ENCODE measurements at places on chromosomes 3 and 15. TPM values are rescaled to one million over a fixed set of nuclear protein-coding genes. Genes with fewer than 3 reads are reported as not detected.
A peak's percentile ranks its signal among the peaks of the same experiment; 100 is the strongest.

The SOX2 gene
- total RNA-seq: 0.96 TPM

DNA sequence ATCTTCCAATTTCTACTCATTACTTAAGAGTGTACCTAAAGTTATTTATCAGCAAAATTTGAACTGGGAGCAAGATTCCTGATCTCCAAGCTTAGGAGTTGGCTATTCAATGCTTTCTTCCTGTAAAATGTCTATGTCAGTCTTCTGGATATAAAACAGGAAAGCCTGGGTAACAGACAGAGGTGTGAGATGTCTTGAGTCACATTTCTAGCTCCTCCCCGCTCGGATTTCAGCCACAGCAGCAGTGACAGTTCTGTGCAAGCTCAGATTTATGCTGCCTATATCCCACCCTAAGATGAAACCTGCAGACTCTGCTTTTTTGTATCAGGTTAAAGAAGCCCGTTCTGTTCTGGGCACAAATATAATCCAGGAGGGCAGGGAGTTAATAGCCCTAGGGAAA is 2.1 kb upstream of the ARMC8 start:
- DNase-seq: peak; percentile 32

DNA sequence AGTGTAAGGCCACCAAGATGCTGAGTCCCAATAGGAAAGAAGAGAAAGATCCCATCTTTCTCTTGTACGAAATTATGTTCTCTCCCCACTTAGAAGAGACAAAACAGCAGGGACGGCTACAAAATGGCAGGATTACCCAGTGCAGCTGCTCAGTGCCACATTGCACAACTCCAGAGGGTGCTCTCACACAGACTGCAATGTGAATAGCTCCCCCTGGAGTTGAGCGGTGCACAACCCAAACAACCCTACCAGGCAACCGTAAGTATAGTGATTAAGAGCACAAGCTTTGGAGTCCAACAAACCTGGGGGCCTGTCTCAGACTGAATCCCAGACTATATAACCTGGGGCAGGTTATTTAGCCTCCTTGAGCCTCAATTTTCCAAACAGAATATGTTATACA is 3.1 kb upstream of the BHLHE40 start:
- DNase-seq: peak; percentile 84

DNA sequence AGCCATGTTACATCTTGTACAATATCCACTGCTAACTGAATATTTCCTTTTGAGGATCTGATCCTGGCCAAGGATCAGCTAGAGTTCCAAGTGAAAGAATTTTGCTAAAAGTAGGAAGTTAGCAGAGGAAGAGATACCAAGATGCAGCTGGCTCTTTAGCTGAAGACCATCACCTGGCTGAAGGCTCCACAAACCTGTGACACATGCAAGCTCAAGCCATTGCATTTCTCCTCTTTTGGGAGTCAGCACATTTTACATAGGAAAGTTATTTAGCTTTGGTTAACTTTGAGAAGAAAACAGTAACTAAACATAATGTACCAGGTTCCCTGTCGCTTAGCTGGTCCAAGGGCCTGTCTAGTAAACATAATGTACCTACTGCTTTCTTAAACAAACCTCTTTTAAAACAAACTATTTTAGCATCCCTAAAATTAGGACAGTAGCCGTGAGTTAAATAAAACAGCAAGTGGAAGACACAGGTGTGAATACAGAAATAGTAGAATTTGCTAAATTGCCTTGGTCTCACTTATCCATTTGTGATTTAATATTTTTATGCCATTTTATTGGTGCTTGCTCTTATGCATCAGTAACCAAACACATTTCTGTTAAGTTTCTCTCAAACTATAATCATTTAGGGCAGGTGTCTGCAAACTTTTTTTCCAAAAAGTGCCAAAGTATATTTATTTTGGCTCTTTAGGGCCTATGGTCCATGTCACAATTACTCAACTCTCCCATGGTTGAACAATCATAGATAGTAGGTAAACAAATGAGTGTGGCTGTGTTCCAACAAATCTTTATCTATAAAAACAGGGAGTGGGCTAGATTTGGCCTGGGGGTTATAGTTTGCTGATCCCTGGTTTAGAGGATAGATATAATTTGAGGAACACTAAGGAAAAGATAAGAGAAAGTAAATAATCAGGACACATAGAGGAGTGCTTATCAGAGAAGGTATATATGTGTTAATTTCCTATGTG is 11.2 kb downstream of the GCSAM start:
- no peak for DNase-seq

DNA sequence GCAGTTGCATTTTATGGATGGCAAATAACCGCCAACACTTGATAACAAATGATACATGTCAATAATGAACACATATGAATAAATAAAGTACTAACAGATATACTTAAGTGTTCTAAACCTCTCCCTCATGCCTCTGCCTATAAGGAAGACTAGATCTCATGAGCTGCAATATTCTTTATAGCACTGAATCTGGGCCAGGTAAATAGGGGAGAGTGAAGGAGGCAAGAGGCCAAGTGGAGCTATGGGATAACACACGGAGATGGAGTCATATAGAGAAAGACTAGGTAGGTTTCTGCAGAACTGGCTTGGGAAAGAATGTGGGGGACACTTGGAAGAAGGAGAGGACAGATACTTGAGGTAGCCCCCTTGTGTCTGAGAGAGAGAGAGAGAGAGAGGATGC is 354.2 kb upstream of the CFAP20DC start:
- no peak for DNase-seq

The POU1F1 gene
- not detected for total RNA-seq

DNA sequence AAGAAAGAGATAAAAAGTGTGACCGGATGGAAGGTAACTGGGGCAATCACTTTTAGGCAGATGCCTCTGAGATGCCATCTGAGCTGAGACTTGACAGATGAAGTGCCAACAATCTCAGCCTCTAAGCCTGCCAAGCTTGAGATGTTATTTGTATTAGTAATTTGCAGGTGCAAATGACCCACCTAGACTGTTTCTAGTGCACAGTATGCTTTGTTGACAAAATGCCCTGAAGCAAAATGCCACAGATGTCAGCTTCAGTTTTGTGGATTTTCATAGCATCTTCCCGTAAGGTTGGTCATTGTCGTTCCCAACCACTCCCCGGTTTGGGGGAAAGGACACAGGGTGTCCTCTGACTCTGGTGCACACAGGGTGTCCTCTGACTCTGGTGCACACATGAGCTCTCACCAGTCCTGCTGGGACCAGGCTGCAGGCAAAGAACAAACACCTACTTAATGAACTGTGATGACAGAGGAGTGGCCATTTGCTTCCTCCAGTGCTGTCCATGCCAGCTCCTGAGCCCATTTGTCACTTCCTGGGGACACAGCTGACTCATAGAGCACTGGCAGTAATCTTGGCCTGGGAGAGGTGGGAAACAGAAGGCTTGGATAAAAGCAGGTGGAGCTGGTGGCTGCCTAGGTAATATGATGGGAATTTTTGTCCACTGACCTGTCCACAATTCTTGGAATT is 16.7 kb upstream of the PPP1R2 start:
- peak; percentile 19 for DNase-seq

GRCh38 chr3:123745184-123745855 is 138.8 kb downstream of the MYLK start:
- DNase-seq: peak; percentile 37

The SAMD7 gene
- total RNA-seq: not detected

DNA sequence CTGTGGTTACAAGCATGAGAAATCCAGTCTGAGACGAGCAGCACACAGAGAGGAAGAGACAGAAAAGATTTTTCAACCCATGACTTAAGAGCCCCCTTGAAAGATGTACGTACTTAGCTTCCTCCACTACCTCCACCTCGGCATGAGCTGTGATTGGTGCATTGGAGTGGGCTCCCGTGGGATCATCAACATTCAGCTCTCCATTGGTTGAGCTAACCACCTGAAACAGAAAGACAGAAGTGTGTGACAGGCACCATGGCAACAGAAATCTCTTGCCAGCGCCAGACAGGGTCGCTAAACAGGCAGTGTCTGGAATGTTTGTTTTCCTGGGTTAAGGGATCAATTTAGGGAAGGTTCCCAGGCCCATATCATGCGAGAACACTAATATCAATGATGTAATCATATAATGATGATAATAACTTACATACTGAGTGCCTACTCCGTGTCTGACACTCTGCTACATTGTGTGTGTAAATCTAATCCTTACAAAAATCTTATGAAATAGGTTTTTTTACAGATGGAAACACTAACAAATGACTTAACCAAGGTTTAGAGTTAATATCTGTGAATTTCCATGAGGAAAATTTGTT is 17.5 kb upstream of the PPIB start:
- DNase-seq: no peak

The TRIM42 gene
- not detected for total RNA-seq

DNA sequence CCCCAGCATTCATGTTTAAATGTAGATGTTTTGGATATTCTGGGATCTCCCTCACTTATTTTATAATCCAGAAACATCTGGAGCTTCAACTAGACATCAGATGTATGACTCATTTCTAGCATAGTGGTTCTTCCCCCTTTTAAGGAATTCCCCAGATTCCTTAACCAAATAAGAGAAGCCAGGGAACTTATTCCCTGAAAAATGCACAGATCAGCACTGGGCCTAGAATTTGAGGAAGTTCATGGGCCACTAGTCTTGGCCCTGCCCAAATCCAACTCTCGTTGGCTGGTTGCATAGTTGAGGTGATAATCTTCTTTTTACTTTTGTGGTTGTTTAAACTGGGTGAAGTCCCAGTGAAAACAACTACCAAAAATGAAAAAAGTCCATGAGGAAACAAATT is 20.4 kb downstream of the RARRES1 start:
- peak; percentile 91 for DNase-seq

The ITIH1 gene
- total RNA-seq: not detected

- DNase-seq: no peak
Measured at GRCh38 chr3:55964491-55964985, 477.4 kb upstream of the WNT5A start.

The NUP210 gene
- 0.24 TPM for total RNA-seq

The CMTM6 gene
- 203 TPM for total RNA-seq

The RLBP1 gene
- total RNA-seq: not detected

- DNase-seq: no peak
Measured at GRCh38 chr15:57286446-57287122, 89.7 kb upstream of the CGNL1 start.

DNA sequence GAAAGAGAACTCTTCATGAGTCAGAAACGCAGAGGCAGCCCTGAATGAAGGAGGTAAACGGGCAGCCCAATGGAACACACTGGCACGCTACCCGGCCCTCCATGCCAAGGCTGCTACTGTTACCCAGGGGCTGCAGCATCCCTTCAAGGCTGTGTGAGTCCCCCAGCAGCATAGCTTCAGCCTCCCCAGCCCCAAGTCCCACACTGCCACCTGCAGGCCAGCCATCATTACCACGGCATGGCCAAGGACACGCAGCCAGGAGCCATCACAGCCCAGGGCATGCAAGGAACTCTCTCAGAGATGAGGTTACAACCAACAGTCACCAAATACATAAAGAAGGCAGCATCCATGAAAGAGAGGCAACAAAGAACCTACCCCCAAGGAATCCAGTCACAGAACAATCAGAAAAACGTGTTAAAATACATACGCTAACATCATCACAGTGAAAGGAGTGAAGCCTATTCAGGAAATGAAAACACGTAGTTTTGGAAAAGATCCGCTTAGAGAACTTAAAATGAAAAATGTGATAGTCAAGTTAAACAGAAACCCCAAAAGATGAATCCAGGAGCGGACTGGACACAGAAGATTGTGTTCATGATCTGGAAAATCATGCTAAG is 22.4 kb downstream of the PLA2G4F start:
- DNase-seq: peak; percentile 47

DNA sequence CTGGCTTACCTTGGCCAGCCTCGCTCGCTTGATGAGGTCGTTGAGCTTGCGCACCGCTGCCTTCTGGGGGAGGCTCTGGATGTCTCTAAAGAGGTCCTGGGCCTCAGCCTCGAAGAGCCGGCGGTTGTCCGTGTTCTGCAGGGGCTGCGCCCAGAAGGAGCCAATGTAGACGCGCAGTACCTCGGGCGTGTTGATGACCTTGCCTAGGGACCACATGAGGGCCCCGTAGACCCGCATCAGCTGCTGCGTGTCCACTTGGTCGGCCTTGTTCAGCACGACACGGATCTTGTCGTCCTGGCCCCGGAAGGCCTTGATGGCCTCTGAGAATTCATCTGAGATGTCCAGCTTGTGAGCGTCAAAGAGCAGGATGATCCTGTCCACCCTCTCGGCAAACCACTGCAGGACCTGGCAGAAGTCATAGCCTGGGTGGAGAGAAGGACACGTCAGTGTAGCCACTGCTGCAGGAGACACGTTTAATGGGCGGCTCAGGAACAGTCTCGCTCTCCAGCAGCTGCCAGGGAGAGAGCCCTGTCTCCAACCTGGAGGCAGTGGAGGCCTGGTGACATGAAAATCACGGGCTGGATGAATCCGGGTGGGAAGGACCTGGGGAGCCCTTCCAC is 25.5 kb upstream of the SPTBN5 start:
- no peak for DNase-seq

DNA sequence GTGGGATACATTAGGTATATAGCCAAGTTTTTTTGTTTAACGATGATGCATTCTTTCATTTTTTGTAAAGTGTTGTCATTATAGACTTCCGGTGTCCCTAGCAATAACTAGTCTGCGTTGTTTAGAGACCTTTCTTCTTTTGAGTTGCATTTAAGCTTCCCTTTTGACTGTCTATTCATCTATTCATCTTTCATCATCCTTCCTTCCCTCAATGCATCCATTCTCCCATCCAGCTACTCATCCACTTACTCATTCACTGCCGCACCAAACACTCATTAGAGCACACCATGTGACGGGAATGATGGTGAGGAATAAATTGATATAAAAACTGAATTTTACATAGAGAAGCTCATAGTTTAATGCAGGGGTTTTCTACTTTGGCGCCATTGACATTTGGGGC is 32.9 kb downstream of the OR4F15 start:
- peak; percentile 42 for DNase-seq

DNA sequence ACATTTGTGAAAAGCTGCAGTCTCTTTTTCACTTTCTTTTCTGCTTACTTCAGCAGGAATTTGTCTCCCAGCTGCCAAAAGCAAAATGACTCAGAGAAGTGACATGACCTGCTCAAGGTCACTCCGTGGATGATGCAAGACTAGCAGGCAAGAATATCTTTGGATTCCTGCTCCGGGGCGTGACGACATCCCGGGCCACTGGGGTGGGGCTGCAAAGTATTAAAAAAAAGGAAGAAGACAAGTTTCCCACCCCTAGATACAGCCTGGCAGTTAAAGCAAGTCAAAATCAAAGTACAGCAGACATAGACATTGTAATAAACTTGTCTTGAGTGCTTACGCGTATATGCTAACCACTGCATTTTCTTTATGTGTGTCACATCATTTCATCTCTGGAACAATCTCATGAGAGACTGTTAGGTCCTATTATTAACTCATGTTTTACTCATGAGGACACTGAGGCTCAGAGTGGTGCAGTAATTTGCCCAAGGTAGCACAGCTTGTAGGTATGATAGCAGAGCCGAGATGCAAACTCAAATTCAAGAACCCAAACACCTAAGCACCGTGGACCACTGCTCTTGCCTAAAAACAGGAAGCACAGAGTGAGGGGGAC is 485.2 kb upstream of the PROK2 start:
- peak; percentile 95 for DNase-seq
